T-cell (primary cell): ENCODE measurements at places on chromosomes 1 and 21. TPM values are rescaled to one million over a fixed set of nuclear protein-coding genes. Genes with fewer than 3 reads are reported as not detected.

DNA sequence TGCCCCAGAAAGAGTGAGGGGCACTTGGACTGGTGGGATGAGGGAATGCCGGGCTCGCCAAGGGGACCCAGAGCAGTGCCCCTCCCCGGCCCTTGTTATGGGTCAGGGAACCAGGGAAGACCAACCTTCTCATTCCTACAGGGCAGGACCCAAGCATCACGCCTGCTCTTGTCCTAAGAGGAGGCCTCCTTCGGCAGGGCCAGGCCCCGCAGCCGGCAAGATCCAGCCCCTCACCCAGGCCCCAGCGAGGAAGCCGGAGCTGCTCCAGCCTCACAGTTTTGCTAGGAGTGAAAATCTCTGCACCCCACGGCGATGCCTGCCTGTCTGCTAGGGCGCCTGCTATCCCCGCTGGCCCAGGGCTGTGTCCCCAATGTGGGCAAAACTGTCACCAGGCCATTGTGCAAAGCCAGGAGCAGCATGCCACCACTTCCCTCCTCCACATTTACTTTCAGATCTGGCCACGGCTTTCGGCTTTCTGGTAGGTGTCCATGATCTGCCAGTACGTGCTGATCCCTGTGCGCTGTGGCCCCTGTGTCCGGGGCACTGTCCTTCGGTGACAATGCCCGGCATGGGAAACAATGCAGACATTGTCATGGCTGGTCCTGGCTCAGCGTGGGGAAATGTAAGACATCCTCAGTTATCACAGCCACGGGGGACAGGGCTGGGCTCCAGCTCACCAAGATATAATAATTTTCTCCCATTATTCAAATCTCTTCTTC is 9.6 kb downstream of the ACTRT2 start:
- H3K36me3 ChIP-seq = no peaks in the 10 kb centered on the region
- H3K27ac ChIP-seq = no peak overlapping the region
- peaks cover 16% of the 10 kb centered on the region for H3K4me1 ChIP-seq

Gene ELF3
- total RNA-seq = 1.5 TPM

- DNase-seq = no peak
- no peak overlapping the region for H3K27ac ChIP-seq
- H3K4me1 ChIP-seq = no peaks in the 10 kb centered on the region
- no peaks in the 10 kb centered on the region for H3K27me3 ChIP-seq
- no peak overlapping the region for H3K4me3 ChIP-seq
Measured at GRCh38 chr21:25556091-25556490, 51.2 kb downstream of the MRPL39 start.

Gene PGLYRP3
- not detected for total RNA-seq

GRCh38 chr1:226100436-226101391 is 38.2 kb downstream of the H3-3A start:
- no peaks in the 10 kb centered on the region for H3K27me3 ChIP-seq
- peak; percentile 38 for DNase-seq
- peak overlapping the region; percentile 51 for H3K4me3 ChIP-seq
- H3K36me3 ChIP-seq = no peaks in the 10 kb centered on the region

DNA sequence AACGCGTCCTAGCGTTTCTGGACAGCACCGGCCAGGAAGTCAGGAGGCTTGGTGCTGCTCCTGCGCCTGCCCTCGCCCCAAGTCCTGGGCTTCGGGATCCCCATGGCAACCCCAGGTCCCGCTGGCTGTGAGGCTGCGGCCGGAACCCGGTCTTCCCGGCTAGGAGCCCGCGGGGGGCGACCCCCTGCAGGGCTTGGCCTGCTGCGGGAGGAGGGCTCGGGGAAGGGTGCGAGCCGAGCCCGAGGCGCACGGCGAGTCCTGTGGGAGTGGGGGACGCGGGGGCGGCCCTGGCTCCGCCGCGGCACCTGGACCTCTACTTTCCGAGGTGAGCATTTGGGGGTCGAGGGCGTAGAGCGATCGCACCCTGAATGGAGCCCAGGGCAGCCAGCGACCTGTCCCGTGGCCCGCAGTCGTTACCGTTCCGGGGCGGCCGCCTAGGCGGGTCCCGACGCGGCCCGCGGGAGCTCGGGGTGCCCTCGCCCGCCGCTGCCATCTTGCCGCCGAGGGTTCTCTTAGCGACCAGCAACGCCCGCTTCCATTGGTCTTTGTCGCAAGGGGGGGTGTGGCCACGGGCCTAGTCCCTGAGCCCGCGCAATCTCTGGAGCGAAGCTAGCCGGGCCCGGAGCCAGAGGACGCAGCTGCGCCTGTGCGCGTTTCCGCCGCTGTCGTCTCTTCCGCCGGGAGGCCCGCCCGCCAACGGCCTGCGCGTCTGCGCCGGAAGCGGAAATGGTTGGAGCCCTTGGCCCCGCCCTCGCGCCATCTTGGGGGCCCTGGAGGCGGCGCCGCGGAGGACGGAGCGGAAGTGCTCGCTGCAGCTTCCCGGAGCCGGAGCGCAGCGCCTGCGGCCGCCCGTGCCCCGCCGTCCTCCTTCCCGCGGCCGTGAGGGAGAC is at the start of the genes MORN1 and RER1:
MORN1 (minus strand) TSS at position 514 of the 890 bp plus-strand sequence; CDS start at position 493, 21 bp downstream.
RER1 (plus strand) TSS at position 801 of the 890 bp plus-strand sequence. CDS start 3,950 bp downstream, outside the sequence.
- H3K4me1 ChIP-seq = peaks cover 44% of the 10 kb centered on the region
- no peaks in the 10 kb centered on the region for H3K27me3 ChIP-seq
- peaks cover 28% of the 10 kb centered on the region for H3K36me3 ChIP-seq
- peak within 1 kb of the TSS; percentile 45 for H3K27ac ChIP-seq

DNA sequence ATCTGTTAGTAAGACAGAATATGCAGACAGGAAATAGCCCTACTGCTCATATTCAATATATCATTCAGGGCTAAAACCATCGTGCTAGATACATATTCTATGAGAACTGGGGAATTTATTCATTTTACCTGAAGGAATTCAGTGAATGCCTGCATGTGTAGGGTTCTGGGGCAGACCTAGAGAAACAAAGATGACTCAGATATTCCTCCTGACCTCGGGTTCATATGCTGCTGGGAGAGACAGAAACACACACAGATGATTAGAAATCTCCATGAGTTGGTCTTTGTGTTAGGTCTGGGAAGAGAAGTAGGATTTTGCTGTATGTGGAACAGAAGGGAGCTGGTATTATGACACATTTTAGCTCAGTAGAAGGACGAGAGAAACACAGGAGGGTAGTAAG is 176.5 kb upstream of the ST6GALNAC5 start:
- H3K27me3 ChIP-seq = peaks cover 6% of the 10 kb centered on the region
- no peaks in the 10 kb centered on the region for H3K4me1 ChIP-seq
- DNase-seq = no peak
- no peak overlapping the region for H3K4me3 ChIP-seq
- H3K27ac ChIP-seq = no peak overlapping the region
- H3K36me3 ChIP-seq = no peaks in the 10 kb centered on the region

Gene ITLN1
- not detected for total RNA-seq

- H3K4me3 ChIP-seq = no peak overlapping the region
- peaks cover 65% of the 10 kb centered on the region for H3K27me3 ChIP-seq
- H3K4me1 ChIP-seq = no peaks in the 10 kb centered on the region
- no peak for DNase-seq
- H3K27ac ChIP-seq = no peak overlapping the region
- H3K36me3 ChIP-seq = no peaks in the 10 kb centered on the region
Measured at GRCh38 chr1:22592919-22593790, 29.9 kb downstream of the EPHA8 start.

Gene KRTAP11-1
- not detected for total RNA-seq

Gene ATAD3C
- total RNA-seq = 1.4 TPM

Gene BSND
- not detected for total RNA-seq

- DNase-seq = no peak
- no peaks in the 10 kb centered on the region for H3K36me3 ChIP-seq
- H3K4me3 ChIP-seq = no peak overlapping the region
- no peak overlapping the region for H3K27ac ChIP-seq
- no peaks in the 10 kb centered on the region for H3K4me1 ChIP-seq
Measured at GRCh38 chr1:178341261-178341956, 155.4 kb downstream of the CLEC20A start.

Gene RHCE
- 0.90 TPM for total RNA-seq

- no peak overlapping the region for H3K27ac ChIP-seq
- peaks cover 4% of the 10 kb centered on the region for H3K4me1 ChIP-seq
- H3K4me3 ChIP-seq = no peak overlapping the region
- no peak for DNase-seq
- H3K27me3 ChIP-seq = no peaks in the 10 kb centered on the region
- H3K36me3 ChIP-seq = no peaks in the 10 kb centered on the region
Measured at GRCh38 chr1:40740039-40740996, 43.3 kb upstream of the KCNQ4 start.

Gene C21orf58
- total RNA-seq = 3.9 TPM
